ENCODE measurements at places on chromosomes 4 and X. TPM values are rescaled to one million over a fixed set of nuclear protein-coding genes. Genes with fewer than 3 reads are reported as not detected.
A peak's percentile ranks its signal among the peaks of the same experiment; 100 is the strongest.

DNA sequence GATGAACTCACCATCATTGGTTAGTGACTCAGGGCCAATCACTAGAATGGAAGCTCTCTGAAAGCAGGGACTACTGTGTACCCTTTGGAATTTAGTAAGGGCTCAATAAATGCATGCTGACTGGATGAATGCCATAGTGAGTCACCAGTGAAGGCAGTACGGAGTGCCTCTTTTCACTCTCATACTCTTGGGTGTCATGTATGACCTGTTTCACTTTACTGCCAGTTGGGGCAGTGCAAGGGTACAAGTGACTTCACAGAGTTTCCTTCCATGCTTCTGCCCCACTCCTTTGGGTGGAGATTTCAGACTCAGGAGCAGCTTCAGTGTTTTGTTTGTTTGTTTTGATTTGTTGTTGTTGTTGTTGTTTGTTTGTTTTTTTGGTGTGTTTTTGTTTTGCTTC is 57.7 kb downstream of the SOX3 start:
- no peak for DNase-seq

- peak; percentile 11 for DNase-seq
Measured at GRCh38 chr4:75696581-75696980, 23.4 kb upstream of the G3BP2 start.

- DNase-seq: no peak
Measured at GRCh38 chr4:46459308-46459707, 69.4 kb upstream of the GABRA2 start.

- peak; percentile 58 for DNase-seq
Measured at GRCh38 chrX:23902419-23902818, 5.3 kb downstream of the APOO start.

DNA sequence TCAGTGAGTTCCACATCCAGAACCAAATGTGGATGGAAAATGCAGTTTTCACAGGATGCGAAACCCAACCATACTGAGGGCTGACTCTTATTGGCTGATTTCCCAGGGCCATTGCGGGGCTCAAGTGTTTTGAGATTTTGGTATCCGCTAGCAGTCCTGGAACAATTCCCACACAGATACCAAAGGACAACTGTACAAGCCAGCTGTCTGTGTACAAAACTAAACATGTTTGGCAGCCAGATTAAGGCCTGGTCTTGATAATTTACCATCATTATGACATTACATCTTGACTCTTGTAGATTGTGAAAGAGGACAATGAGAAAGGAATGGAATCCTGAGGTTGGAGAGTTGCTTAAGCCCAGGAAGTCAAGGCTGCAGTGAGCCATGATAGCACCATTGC is 121.9 kb downstream of the DKK2 start:
- DNase-seq: peak; percentile 45

Gene GC
- total RNA-seq: not detected

GRCh38 chr4:45692131-45692735 is 431.6 kb downstream of the GABRG1 start:
- no peak for DNase-seq

GRCh38 chrX:101411984-101412383 is 4.0 kb downstream of the HNRNPH2 start:
- DNase-seq: no peak

GRCh38 chr4:168655182-168655581 is 158.3 kb downstream of the PALLD start:
- no peak for DNase-seq

Gene HTR2C
- total RNA-seq: not detected

Gene P2RY8
- total RNA-seq: under 0.01 TPM

GRCh38 chrX:40623139-40623536 is at the start of gene MPC1L:
MPC1L (plus strand) TSS chrX:40623428; CDS start chrX:40623566, 138 bp downstream.
- DNase-seq: no peak

DNA sequence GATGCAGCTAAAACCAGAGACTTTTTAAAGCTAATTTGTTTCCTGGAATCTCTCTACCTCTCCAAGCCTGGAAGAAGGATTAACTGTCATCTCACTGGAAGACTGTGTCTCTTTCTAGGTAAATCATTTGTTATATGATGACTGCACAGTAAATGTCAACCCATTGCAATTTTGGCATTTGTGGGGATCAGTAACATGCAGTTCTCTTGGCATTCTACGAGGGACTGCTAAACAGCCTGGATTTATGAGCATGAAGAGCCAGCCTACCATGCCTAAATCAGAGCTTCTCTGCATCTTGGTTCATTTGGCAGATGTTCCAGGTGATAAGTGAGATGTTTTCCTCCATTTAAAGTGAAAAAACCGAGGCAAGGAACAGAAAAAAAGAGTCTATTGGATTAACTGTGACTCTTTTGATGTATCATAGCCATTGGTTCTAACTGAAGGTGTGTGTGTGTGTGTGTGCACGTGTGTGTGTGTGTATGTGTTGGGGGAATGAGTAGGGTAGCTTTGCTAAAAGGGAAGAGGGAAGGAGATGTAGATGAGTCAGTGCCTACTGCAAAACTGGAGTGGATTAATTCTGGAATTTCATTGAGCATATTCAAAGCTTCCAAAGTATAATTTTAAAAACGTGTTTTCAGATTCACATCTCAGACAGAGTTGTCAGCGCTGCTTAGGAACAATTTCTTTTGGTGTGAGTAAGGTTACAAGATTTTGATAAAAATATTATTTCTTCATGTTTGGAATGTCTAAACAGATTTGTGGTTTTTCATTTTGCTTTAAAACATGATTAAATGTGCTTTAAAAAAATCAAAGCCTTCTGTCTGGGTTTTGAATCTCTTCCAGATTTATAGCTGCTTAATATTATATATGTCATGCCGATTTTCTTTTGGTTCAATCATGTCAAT is 123.2 kb upstream of the LNX1 start:
- DNase-seq: peak; percentile 79

Gene GUCY1A1
- not detected for total RNA-seq

DNA sequence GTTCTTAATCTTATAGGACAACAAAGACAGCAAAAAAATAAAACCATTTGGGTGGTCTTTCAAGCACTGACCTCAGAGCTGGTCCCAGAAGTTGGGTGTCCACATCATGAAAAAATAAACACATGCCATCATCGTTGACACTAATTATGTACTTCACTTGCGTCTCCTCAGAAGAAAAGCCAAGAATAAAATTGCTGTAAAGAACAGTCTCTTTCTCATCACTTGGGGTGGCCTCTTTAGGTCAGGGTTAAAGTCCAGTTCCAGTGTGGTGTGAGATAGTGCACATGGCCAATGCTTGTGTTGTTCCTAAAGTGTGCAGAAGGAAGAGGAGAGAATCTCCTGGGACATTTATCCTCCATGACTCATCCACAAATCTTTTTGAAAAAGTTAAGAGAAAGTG is 49.5 kb upstream of the IBSP start:
- peak; percentile 5 for DNase-seq

GRCh38 chr4:175946472-175947116 is 119.0 kb upstream of the WDR17 start:
- DNase-seq: peak; percentile 49

Gene HHIP
- total RNA-seq: 1.7 TPM

DNA sequence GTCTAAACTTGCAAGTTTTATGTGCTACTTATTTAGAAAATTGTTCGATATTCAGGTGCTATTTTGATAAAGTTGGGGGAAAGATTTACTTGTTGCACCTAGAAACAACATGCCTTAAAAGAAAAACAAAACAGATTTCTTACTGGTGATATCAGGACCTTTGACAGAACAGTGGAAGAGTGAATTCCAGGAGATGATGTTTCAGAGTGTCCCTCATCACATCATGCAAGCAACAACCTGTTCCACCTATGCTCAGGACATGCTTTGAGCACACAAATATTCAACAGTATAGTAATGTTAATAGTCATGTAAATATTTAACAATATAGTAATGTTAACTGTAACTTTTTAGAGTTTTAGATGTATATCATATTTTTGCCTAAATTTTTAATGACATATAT is 23.9 kb upstream of the RNF128 start:
- DNase-seq: no peak

Gene IDH3G
- total RNA-seq: 83.6 TPM

DNA sequence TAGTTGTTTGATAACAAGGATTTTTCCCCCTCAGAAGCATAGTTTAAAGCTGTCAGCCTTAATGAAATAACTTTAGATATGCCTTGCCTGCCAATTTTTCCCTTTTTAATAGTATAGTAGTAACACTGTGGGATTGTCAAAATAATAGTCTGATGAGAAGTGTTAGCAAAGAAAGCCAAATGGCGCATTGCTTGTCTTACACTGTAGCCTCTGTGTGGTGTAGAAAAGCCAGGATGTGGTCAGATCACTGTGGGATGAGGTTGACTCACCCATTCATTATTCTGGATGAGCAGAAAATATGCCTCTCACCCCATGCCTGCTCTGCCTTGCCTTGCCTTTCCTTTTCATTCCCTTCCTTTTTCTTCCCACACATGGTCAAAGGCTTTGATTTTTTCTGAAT is 257.8 kb upstream of the NRK start:
- peak; percentile 92 for DNase-seq

DNA sequence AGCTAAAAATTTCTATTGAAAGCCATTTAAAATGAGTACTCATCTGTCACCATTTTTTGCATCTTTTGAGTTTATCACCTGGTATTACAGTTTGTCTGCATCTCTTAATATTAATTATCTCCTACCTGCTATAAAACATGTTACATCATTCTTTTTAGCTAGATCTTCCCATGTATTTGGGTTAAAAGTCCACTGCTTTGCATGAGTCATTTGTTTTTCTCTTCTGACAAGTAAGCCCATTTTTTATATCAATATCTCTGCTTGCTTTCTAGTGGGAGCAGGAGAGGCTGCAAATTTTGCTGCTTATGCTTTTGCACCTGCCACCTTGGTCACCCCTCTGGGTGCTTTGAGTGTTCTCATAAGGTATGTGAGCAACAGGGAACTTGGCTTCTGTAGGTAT is 16.1 kb downstream of the NIPAL1 start:
- DNase-seq: no peak

Gene NHSL2
- total RNA-seq: 0.23 TPM

DNA sequence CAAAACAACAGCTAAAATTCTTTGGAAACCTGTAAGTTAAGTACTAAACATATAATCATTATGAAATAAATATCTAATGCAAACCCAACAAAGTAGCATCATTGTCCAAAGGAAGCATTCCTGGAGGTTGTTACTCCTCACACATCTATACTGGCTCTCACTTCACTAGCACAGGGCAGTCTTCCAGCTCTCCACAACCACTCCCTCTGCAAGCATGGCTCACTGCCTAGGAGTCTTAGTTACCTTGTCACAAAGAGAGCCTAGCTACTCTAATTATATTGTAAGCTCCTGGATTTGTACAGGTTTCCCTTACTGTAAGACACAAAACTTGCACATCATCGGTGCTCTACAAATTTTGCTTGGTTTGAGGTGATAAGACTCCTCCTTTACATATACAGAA is 76.1 kb downstream of the AMMECR1 start:
- no peak for DNase-seq

DNA sequence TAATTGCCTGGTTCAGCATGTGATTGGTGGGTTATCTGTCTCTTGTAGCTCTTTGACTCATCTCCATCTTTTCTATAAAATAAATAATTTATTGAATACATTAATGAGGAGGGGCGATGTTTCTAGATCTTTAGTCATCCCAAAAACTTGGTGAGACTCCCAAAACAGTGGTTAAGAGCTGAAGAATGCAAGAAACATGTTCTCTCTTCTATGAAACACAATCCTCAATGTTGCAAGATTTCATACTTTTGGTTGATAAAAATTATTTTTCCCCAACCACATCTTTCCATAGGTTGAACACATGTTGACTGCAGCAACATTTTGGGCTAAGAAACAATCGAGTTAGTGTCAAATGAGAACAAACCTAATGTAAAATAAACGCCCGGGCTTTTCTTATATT is 1.2 kb upstream of the TMEM47 start:
- DNase-seq: no peak

GRCh38 chr4:205097-205756 is 80.9 kb downstream of the ZNF718 start:
- no peak for DNase-seq

Gene SSX2B
- not detected for total RNA-seq

Gene CACNA1F
- not detected for total RNA-seq

Gene SULT1B1
- 0.17 TPM for total RNA-seq

DNA sequence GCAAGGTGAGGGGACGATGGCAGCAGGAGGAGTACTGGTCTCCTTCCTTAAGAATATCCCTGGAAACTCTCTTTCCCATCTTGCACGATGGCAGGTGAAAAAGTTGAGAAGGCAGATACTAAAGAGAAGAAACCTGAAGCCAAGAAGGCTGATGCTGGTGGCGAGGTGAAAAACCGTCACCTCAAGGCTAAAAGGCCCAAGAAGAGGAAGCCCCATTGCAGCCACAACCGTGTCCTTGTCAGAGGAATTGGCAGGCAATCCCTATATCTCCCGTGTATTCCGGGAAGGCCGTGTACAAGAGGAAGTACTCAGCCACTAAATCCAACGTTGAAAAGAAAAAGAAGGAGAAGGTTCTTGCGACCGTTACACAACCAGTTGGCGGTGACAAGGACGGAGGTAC is 40.0 kb downstream of the CRLF2 start:
- DNase-seq: no peak

Gene CSAG1
- not detected for total RNA-seq

DNA sequence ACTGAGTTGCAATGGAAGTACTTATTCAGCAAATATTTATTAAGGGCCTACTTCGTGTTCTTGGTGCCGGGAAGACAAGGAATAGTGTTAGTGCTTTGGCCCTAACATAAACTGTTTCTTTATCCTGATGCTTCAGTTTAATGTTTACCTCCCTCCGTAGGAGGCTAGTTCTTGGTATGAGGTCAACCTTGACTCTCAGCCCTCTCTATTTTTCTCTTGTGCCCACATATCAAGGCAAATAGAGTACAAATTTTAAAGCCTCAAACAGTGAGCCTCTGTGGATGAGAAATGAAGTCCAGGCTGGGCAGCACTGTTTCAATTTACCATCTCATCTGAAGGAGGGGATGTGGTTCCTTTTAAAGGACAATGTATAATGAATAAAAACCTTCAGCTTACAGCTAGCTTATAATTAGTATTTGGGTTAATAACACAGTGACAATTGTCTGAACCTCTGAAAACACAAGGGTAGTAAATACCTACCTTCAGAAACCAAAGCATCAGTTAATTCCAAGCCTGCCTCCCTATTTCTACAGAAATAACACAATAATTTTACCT is 68.5 kb downstream of the SH3RF1 start:
- no peak for DNase-seq

DNA sequence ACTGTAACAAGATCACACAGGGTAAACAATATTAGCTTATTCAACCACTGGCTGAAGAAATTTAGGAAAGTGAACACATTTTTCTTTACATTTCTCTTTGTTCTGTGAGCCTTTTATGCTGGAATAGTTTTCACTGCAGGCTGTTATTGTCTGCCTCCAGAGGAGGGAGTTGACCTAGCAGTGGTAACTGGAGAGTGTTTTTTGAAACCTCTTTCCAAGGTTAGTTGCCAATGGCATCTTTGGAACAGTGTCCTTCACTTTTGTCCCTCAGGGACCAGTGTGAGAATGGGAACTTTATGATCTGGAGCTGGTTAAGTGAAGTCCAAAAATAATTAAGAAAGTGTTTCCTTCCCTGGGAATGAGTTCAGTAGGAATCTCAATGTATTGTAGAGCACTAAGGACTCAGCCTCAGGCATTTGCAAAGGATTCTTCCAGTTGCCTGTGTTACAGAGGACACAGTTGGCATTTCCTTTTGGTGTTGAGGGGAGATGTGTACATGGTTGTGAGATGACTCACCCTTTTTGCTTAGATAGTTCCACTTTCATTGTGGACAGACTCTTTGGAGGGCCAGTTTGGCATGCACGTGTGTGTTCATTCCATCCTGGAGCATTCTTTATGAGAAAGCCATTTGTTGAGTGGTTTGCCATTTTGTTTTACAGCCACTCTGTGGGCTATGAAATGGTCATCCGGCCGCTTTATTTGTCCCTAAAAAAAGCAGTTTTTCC is 61.3 kb downstream of the AR start:
- DNase-seq: peak; percentile 93

Gene F9
- total RNA-seq: not detected

Data from LHCN-M2 (cell line).